ENCODE measurements at places on chromosomes 7 and 10. TPM values are rescaled to one million over a fixed set of nuclear protein-coding genes. Genes with fewer than 3 reads are reported as not detected.

DNA sequence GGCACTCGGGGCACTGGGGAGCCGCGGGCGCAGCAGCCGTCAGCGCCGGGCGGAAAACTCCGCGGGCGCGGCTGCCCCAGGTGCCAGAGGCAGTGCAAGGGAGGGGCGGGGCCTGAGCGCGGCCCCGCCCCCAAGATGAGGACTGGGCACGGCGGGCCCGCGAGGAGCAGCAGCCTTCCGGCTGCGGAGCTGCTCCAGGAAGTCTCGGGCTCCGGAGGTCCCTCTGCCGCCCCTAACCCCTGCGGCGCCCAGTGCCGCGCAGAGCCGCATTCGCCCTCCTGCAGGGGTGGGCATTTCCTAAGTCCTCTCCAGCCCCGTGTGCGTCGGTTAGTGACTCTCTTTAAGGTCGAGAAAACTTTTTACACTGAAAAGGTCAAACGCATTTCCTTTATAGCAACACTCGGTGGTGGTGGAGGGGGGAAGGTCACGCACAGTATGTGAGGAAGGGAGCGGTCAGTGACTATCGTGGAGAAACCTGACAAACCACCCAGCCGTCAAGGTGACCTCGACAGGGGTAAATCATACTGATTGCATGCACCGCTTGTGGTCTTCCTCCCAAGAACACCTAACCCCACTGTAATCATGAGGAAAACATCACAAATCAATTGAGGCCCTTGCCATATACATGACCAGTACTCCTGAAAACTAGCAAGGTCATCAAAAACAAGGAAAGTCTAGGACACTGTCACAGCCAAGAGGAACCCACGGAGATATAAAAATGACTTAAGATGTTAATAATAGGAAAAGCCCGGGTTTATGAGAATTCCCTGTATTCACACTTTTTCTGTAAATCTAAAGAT is at the start of gene ANXA11:
Gene ANXA11, minus strand, starts transcription at position 61 of the 800 bp plus-strand sequence. CDS start 32,676 bp downstream, outside the sequence.
- H3K36me3 ChIP-seq = peaks cover 25% of the 10 kb centered on the region
- DNase-seq = peak; percentile 88
- H3K4me3 ChIP-seq = peak within 1 kb of the TSS; percentile 95
- no peaks in the 10 kb centered on the region for H3K27me3 ChIP-seq

- DNase-seq = no peak
- H3K4me1 ChIP-seq = no peaks in the 10 kb centered on the region
- no peak overlapping the region for H3K4me3 ChIP-seq
- H3K27me3 ChIP-seq = peaks cover 4% of the 10 kb centered on the region
- no peak overlapping the region for H3K27ac ChIP-seq
These were observed 396.7 kb downstream of the PHTF2 start for GRCh38 chr7:78195281-78195680.

GRCh38 chr7:50983850-50984249 is 201.2 kb upstream of the GRB10 start:
- no peaks in the 10 kb centered on the region for H3K27me3 ChIP-seq
- H3K4me3 ChIP-seq = no peak overlapping the region

The RHOBTB1 gene
- total RNA-seq = 0.05 TPM

DNA sequence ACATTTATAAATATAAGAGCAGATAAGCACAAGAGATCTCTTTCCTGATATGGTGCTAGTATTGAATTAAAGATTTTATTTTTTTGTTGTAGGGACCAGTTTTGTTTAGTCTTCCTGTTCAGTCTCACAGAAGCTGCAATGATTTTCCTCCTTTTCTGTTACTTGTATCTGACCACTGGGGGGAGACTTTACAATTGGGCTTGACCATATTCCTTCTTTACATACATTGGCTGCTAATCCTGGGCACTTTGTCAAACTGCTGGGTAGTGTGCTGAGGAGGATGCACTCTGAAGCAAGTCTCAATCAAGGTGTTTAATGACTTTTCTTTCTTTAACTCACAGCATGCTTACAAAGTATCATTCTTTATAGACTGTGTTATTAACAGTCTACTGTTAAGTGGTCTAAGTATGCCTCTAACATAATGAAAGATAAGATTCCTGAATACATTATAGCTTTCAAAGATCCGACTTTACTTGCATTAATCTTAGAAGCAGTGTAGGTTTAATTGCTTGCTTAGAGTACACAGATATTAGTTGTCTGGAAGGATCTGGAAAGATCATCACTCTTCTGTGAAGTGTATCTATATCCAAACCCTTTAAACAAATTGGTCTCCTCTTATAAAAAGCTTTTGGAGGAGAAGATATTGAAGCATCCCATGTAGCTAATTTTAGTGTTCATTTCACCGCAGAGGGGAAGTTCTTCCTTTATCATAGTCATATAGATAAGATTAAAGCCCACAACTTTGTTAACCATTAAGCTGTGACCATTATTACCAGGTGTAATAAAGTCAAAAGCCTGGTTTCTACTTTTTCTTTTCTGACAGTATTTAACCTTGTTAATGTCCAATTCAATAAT is 3.1 kb downstream of the PALS2 start:
- no peak overlapping the region for H3K4me3 ChIP-seq
- no peak overlapping the region for H3K27ac ChIP-seq
- H3K36me3 ChIP-seq = no peaks in the 10 kb centered on the region
- H3K27me3 ChIP-seq = peaks cover 15% of the 10 kb centered on the region

DNA sequence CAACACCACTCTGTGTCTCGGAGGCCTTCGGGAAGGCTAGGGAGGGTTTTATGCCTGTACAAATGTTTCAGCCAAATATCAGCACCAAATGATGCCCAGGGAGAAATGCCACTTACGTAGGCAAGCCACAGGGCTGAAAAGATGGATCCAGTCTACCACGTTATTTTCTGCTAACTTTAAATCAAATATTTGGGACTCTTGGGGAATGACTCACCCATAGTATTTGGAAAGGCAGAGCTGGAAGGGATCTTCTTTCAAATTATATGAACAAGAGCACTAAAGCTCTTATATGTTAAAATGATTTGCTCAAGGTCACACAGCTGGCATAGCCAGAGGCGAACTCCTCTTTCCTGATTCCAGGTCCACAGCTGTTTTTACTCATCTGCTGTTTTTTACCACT is 591.4 kb downstream of the SORCS1 start:
- no peak for DNase-seq
- H3K27ac ChIP-seq = no peak overlapping the region
